ENCODE measurements at places on chromosomes 16 and 17. TPM values are rescaled to one million over a fixed set of nuclear protein-coding genes. Genes with fewer than 3 reads are reported as not detected.

SOCS1 gene
- polyA plus RNA-seq = 2.9 TPM

CCL2 gene
- polyA plus RNA-seq = 34.5 TPM

TBC1D3G gene
- polyA plus RNA-seq = not detected

DNA sequence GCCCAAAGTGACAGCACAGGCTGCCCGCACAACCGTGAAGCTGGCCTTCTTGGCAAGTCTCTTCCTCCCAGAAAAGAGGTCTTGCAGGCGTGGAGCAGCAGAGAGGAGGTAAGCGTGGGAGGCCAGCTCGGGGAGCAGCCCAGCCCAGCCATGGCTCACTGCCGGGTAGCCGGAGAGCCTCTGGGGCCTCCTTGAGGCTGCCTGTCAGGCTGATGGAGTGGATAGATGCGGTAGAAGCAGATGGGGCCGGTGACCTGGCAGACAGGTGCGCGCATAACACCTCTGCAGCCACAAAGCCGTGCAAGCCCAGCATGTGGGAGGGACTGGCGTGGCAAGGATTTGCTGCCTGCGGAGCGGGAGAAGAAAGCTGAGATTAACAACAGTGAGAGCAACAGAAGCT lies 17.1 kb upstream of the DOK4 start:
- no peaks in the 10 kb centered on the region for H3K36me3 ChIP-seq
- peaks cover 26% of the 10 kb centered on the region for H3K4me1 ChIP-seq
- no peak overlapping the region for H3K4me3 ChIP-seq
- H3K27ac ChIP-seq = no peak overlapping the region
- DNase-seq = no peak

- no peaks in the 10 kb centered on the region for H3K36me3 ChIP-seq
- H3K27ac ChIP-seq = no peak overlapping the region
Measured at GRCh38 chr16:65658349-65658748, 536.5 kb upstream of the CDH11 start.

DNA sequence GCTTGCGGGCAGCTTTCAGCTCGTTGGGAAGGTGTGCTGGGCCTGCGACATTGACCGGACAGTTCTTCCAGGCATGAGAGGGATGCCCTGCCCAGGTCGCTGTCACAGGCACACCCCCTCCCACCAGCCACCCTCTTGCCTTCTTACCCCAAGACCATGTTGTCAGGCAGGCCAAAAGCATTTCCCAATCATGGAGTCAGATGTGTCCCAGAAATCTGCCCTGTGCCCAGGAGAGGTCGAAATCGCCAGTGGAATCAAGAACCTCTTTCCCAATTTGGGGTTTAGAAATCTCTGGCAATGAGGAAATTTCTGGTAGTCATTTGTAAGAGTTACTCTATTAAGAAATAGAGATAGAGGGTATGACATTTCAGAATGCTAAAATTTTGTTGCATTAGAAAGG lies 177.1 kb downstream of the RAB11FIP4 start:
- no peak for DNase-seq
- H3K4me1 ChIP-seq = no peaks in the 10 kb centered on the region
- H3K4me3 ChIP-seq = no peak overlapping the region
- H3K27ac ChIP-seq = no peak overlapping the region

DNA sequence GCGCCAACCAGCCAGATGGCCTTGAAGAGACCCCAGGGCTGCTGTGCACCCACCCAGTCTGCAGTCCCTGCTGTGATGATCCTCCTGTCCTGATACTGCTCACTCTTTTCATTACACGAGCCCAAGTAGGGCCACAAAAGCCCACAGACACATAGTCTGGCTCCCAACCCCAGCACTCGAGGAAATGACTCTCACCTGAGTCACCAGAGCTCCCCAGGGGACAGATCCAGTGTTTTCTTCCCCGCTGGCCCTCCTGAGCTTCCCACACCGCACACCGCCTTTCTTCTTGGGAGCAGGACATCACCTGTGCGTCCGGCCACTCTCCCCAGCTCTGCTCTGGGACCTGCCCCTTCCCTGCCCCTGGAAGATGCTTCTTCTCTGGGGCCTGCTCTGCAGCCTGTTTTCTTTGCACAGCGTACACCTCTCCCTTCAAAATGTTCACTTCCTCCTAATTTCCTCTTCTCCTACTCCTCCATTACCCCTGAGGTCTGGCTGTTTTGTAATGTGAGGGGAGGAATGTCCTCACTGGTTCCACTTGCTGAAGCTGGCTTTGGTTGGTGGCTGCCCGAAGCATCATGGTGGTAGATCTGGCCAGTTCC lies 2.0 kb upstream of the SCN4A start:
- H3K27ac ChIP-seq = no peak overlapping the region
- H3K4me3 ChIP-seq = no peak overlapping the region
- no peaks in the 10 kb centered on the region for H3K4me1 ChIP-seq
- no peak for DNase-seq
- H3K27me3 ChIP-seq = no peaks in the 10 kb centered on the region

DNA sequence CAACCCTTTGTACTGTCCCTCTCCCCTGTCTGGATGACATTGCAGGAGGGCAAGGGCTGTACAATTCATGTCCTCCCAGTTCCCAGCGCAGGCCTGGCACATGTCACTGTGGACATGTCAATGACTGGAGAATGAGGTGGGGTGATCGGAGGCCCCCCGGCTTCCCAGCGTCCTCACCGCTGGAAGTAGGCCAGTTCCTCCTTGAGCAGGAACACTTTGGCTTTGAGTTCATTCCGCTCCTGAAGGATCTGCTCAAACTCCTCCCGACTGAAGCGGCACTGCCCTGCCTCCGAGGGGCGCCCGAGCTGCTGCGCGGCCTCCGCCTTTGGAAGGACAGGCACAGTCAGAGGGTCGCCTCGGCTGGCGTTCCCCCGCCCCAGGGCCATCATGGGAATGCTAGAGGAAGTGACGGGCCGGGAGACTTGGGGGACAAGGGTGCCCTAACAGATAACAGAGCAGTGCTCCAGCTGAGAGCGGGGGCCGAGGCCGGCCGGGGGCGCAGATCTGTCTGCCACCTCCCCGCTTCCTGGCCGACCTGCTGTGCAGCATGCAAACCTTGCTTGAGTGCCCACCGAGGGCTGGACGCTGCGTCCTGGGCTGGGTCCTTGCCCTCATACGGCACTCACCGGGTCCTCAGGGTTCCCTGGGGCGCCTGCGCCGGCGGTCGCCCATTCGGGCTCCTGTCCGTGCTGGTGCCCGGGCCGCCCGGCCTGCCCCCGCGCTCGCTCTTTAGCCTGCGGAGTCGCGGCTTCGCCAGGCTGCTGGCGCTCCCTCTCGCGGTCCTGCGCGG lies 1.3 kb downstream of the RILP start:
- no peaks in the 10 kb centered on the region for H3K27me3 ChIP-seq
- H3K4me3 ChIP-seq = peak overlapping the region; percentile 51
- peaks cover 43% of the 10 kb centered on the region for H3K36me3 ChIP-seq
- DNase-seq = no peak
